Inflammatory macrophage (primary cell): ENCODE measurements at places on chromosomes 5 and 9.

DNA sequence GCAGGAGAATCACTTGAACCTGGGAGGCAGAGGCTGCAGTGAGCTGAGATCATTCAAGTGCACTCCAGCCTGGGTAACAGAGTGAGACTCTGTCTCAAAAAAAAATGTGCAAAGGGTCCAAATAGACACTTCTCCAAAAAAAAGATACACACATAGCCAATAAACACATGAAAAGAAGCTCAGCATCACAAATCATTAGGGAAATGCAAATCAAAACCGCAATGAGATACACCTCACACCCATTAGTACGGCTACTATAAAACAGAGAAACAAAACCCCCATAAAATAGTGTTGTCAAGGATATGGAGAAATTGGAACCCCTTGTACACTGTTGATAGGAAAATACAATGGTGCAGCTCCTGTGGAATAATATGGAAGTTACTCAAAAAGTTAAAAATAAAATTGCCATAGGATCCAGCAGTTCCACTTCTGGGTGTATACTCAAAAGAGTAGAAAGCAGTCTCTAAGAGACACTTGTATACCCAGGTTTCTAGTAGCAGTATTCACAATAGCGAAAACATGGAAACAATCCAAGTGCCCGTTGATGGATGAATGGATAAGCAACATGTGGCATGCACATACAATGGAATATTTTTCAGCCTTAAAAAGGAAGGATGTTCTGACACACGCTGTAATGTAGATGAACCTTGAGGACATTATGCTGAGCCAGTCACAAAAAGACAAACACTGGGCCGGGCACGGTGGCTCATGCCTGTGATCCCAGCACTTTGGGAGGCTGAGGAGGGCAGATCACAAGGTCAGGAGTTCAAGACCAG is 57.2 kb upstream of the PPARGC1B start:
- DNase-seq, result no peak

- peak; percentile 76 for DNase-seq
Observed at GRCh38 chr5:167723254-167723871, 568.1 kb upstream of the WWC1 start.

GRCh38 chr5:168613996-168614395 is 34.8 kb upstream of the PANK3 start:
- no peak for DNase-seq

DNA sequence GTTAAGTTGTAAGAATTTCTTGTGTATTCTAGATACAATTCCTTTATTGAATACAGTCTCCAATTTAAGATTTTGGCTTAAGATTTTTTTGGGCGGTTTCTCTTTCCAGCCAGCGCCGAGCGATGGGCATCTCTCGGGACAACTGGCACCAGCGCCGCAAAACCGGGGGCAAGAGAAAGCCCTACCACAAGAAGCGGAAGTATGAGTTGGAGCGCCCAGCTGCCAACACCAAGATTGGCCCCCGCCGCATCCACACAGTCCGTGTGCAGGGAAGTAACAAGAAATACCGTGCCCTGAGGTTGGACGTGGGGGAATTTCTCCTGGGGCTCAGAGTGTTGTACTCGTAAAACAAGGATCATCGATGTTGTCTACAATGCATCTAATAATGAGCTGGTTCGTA is 278.7 kb upstream of the TARS1 start:
- no peak for DNase-seq

GRCh38 chr5:76954383-76954763 is 1.5 kb downstream of the CRHBP start:
- no peak for DNase-seq

- peak; percentile 19 for DNase-seq
Observed at GRCh38 chr9:1008216-1008615, 31.8 kb downstream of the DMRT3 start.

GRCh38 chr5:131367219-131367860 is 103.5 kb downstream of the CDC42SE2 start:
- DNase-seq, result no peak

DNA sequence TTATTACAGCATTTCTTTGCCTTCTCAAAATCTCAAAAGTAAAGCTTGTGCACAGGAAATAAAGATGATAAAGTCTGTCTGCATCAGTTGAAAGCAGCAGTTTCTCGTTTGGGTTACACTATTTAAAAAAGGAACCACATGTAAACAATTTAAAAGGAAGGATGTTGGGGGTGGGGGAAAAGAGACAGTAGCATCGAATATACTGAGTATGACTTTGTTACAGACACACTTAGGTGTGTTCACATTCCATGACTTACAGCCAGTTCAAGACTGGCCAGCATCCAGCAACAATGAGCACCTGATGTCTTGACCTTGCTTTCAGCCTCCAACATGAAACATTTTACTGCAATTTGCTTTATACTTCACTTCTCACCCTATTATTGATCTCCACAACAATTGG is 8.7 kb downstream of the GAPT start:
- peak; percentile 26 for DNase-seq

GRCh38 chr5:163385271-163385670 is 52.1 kb upstream of the CCNG1 start:
- DNase-seq, result no peak

- DNase-seq, result no peak
Observed at GRCh38 chr5:125410537-125411070, 664.2 kb upstream of the ZNF608 start.

DNA sequence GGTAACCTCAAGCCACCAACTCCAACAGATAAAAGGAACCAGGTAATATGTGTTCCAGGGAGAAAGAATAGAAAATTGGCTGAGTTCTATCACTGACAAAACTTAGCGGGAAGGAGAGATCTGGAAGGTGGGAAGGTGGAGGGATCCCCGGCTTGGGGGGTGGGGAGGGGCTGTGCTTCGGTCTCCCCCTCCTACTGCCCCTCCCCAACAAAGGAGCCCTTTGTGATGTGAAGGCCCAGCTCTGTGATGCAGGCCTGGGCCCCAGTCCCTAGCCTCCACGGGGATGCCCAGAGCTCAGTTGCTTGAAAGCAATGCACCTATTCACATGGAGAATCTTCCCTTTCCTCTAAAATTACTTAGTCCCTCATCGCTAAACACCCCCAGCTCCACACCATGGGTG is 4.4 kb upstream of the ZNF484 start:
- no peak for DNase-seq
